ENCODE measurements at places on chromosomes 7 and 10.

DNA sequence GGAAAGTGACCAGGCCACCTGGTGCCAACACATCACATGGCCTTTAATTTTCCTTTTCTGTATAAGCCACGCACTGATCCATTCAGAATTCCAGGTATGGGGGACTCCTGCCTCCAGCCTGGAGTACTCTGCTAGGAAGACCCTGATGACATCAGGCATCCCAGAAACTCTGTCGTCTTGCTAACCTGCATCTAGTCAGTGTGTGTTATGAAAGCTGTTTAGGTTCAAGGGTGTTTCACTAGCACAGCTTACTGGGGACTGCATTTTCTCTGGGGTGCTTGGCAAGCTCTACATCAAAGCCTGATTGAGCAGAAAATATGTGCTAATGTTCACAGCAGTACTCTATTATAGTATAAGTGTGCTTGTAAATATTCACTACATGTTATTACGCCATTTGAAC lies 100.6 kb upstream of the MGMT start:
- DNase-seq = no peak

- DNase-seq = peak; percentile 79
These were observed 105.4 kb downstream of the ODAD2 start for GRCh38 chr10:27893358-27893954.

GRCh38 chr10:112784022-112784461 lies 166.0 kb upstream of the TCF7L2 start:
- DNase-seq = no peak

DNA sequence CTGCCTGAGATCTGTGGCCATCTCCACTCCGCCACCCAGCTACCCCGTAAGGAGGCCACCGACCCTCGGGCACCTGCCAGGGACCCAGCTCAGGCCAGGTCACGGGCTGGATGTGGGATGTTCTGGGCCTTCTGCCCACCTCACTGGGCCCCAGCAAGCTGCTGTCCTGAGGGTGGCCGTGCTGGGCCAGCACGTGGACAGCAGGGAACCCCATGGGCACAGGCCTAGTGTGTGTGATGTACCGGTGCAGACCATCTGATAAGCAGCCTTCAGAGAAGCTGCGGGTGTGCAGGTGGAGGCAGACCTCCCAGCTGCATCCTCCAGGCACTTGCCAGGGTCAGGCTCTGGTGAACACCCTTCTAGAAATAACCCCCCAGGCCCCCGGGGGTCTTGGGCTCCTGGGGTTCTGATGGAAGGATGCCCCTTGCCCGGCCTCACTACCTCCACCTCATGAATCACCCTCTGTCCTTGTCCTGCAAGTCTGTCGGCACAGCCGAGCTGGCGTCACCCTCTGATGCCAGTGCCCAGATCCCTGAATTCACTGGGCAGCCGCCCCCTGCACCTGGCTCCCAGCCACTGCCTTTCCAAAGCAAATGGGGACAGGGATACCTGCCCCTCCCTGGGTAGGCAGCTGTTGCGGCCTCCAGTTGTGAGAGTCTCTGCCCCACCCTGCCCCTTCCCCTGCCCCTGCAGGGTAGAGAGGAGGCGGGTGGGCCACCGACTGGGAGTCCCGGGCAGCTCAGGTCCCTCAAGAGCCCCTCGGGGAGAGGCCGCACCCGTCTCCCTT lies 139.8 kb downstream of the FAM53B start:
- no peak for DNase-seq

DNA sequence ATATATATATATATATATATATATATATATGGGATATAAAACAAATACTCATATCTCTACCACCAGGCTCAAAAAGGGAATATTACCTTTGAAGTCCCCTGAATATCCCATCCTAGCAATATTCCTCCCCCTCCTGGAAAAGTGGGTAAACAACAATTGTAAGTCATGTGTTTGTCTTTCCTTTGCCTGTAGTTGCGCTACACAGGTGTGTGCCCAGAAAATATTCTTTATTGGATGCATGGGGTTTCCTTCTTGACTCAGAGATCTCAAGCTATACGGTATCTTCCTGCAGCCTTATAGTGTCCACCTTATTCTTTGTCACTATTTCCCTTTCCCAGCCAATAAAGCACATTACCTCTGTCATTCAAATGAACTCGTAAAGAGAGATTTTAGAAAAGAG lies 54.2 kb downstream of the MET start:
- no peak for DNase-seq

GRCh38 chr7:139731802-139732470 lies 45.9 kb downstream of the HIPK2 start:
- peak; percentile 91 for DNase-seq

GRCh38 chr7:128178611-128179010 lies 62.5 kb upstream of the LEP start:
- no peak for DNase-seq

DNA sequence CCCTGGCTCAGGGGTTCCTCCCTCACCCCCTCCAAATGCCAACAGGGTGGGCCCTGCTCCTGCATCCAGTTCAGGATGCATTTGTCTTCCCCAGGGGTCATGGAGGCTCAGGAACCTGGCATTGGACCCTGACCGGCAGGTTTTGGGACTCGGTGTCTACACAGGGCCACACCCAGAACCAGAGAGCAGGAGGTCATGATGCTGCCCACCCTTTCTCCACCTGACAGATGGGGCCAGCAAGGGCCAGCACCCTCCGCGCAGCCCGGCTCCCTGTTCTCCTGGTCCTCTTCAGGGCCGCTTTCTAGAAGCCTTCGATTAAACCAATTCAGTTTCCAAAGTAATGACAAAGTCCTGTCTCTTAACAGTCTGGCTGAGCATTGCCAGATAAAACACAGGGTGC lies 50.2 kb downstream of the CAMK2B start:
- no peak for DNase-seq
